ENCODE measurements at places on chromosomes 13 and 19. TPM values are rescaled to one million over a fixed set of nuclear protein-coding genes. Genes with fewer than 3 reads are reported as not detected.

- no peak overlapping the region for H3K4me3 ChIP-seq
- DNase-seq, result no peak
- peaks cover 16% of the 10 kb centered on the region for H3K27me3 ChIP-seq
- peaks cover 3% of the 10 kb centered on the region for H3K4me1 ChIP-seq
- H3K27ac ChIP-seq, result no peak overlapping the region
Observed at GRCh38 chr19:45969676-45970075, 4.0 kb downstream of the NOVA2 start.

DNA sequence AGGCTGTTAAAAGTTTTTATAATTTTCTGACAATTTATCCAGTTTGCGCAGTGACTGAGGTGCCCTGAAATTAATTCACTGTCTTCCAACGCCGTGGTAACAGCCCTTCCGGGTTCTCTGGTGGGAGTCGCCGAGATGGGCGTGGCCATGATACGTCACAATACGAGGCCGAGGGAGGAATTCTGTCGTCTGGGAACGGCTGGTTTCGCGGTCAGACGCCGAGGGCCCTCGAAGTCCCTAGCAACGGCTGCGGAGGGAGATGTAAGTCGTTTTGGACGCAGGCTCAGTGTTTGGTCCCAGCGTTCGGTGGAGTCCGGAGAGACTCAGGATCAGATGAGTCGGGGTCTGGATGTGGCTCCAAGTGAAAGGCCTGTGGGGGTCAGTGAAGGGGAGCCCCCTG is 21.7 kb downstream of the ZNF613 start:
- H3K4me1 ChIP-seq, result no peaks in the 10 kb centered on the region
- DNase-seq, result peak; percentile 59
- peak overlapping the region; percentile 25 for H3K4me3 ChIP-seq
- H3K36me3 ChIP-seq, result peaks cover 20% of the 10 kb centered on the region

DNA sequence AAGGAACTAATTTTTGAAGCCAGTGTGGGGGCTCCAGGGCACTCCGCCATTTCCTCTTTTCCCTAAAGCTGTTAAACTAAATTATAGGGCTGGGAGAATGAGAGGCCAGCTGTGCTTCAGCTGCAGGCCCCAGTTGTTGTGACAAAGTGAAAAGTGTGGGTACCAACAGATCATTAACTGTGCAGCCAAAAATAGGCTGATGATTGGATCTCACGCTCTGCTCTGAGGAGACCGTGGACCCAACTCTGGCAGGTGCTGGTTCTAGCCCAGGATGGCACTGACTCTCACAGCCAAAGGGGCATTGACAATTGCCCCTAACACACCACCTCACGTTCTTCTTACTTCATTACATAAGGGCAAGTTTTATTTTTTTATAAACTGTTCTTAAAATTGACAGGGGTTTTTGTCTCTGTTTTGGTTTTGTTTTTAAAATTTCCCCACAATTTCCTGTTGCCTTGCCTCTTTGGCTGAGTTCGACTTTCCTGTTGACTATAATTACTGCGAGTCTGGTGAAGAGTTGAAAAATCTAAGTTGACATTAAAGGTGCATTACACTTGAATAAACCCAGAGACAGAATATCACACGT is 391.0 kb downstream of the FGF9 start:
- no peaks in the 10 kb centered on the region for H3K4me1 ChIP-seq
- no peaks in the 10 kb centered on the region for H3K36me3 ChIP-seq
- DNase-seq, result no peak
- no peaks in the 10 kb centered on the region for H3K27me3 ChIP-seq
- no peak overlapping the region for H3K27ac ChIP-seq

- DNase-seq, result peak; percentile 21
- no peak overlapping the region for H3K27ac ChIP-seq
- no peaks in the 10 kb centered on the region for H3K36me3 ChIP-seq
- no peaks in the 10 kb centered on the region for H3K27me3 ChIP-seq
- H3K4me1 ChIP-seq, result peaks cover 53% of the 10 kb centered on the region
Observed at GRCh38 chr13:113884821-113885220, 20.9 kb upstream of the GAS6 start.

DNA sequence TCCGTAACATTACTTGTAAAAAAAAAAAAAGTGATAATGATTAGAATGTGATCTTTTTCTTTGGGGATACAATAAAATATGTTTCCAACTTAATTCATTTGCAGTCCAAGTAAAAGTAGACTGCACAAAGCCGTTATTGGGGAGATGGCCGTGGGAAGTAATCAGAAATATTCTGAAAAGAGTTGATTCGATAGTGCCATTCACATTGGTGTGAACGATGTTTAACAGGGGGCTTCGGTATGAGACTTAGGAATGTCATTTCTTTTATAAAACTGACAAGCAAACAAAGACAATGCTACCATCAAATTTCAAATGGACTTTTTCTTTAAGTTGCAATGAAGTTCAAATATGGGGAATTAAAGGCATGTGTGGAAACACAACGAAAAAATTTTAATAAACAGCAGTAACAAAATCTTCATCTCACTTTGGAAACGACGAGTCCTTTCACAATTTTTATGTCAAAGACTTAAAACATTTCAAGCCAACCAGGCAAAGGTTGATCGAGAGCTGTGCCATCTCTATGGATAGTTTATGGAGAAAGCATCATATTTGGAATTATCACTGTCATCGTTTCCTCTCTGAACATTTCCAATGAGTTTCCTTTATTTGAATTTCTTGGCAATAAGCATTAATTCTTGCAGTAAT is 1.7 kb upstream of the ZIC5 start:
- peaks cover 67% of the 10 kb centered on the region for H3K27me3 ChIP-seq
- no peak for DNase-seq
- H3K4me1 ChIP-seq, result no peaks in the 10 kb centered on the region
- H3K27ac ChIP-seq, result no peak overlapping the region
- no peaks in the 10 kb centered on the region for H3K36me3 ChIP-seq

GRCh38 chr19:38204728-38205127 is 19.3 kb downstream of the DPF1 start:
- no peaks in the 10 kb centered on the region for H3K27me3 ChIP-seq
- no peaks in the 10 kb centered on the region for H3K4me1 ChIP-seq
- no peak overlapping the region for H3K4me3 ChIP-seq
- H3K36me3 ChIP-seq, result peaks cover 27% of the 10 kb centered on the region

DNA sequence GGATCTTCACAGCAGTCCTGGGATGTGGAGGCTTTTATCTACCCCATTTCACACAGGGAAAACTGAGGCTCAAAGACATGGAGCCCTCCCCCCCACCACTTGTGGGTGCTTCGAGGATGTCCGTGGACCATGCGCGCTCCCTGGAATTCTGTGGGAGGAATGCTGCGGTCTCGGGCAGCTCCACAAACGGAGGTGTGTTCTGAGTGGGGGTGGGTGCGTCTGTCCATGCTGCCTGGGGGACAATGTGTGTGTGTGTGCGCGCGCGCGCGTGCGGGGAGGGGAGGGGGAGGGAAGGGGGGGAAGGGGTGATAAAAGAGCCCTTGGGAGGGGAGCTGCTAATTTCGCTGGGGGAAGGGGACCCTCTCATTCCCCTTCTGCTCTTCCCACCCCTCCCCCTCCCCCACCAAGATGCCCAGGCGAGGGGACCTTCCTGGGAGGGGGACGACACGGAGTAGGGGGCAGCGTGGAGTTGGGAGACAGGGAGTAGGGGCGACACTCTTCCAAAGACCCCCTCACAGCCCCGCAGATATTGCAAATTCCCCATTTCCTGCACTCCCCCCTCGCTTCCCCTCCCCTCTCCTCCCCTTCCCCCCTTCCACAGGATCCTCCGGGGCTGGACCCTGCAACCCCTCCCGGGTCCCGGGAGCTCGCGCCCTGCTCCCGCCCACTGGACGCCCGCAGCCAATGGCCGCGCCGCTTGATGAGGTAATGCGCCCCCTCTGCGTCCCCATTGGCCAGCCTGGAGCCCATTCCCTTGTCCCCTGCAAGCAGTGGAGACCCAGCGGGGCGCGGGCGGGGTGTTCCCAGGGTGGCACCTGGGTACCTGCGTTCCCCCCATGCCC is 18.9 kb upstream of the ZNRF4 start:
- H3K36me3 ChIP-seq, result no peaks in the 10 kb centered on the region
- H3K4me3 ChIP-seq, result peak overlapping the region; percentile 22
- no peak overlapping the region for H3K27ac ChIP-seq
- H3K27me3 ChIP-seq, result peaks cover 6% of the 10 kb centered on the region
- H3K4me1 ChIP-seq, result no peaks in the 10 kb centered on the region
- DNase-seq, result no peak

- no peak for DNase-seq
- no peak overlapping the region for H3K4me3 ChIP-seq
Observed at GRCh38 chr19:33235996-33236350, 10.3 kb upstream of the SLC7A10 start.

GRCh38 chr13:46317120-46317519 is 69.9 kb downstream of the RUBCNL start:
- no peaks in the 10 kb centered on the region for H3K27me3 ChIP-seq
- H3K36me3 ChIP-seq, result no peaks in the 10 kb centered on the region
- no peak overlapping the region for H3K27ac ChIP-seq
- H3K4me1 ChIP-seq, result no peaks in the 10 kb centered on the region

The KLF16 gene
- 5.6 TPM for total RNA-seq

DNA sequence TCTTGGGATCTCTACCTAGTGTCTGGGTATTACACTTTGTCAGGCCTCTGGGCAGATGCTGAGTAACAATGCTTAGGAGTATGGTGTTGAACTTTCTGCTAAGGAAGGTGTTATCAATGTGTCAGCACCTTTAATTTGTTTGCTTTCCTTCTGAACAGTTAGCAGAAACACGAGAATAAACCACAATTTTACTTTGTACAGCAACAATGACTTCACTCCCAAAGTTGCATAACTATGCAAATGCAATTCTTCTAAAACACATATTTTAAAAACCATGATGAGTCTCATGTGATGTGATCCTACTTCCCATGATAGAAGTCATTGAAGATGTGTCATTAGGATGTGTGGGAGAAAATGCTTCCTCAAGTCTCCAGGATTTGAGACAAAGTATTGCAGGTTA is 155.0 kb downstream of the POSTN start:
- DNase-seq, result no peak
- no peaks in the 10 kb centered on the region for H3K27me3 ChIP-seq
- no peak overlapping the region for H3K4me3 ChIP-seq
- no peaks in the 10 kb centered on the region for H3K4me1 ChIP-seq
- no peak overlapping the region for H3K27ac ChIP-seq
- H3K36me3 ChIP-seq, result no peaks in the 10 kb centered on the region

DNA sequence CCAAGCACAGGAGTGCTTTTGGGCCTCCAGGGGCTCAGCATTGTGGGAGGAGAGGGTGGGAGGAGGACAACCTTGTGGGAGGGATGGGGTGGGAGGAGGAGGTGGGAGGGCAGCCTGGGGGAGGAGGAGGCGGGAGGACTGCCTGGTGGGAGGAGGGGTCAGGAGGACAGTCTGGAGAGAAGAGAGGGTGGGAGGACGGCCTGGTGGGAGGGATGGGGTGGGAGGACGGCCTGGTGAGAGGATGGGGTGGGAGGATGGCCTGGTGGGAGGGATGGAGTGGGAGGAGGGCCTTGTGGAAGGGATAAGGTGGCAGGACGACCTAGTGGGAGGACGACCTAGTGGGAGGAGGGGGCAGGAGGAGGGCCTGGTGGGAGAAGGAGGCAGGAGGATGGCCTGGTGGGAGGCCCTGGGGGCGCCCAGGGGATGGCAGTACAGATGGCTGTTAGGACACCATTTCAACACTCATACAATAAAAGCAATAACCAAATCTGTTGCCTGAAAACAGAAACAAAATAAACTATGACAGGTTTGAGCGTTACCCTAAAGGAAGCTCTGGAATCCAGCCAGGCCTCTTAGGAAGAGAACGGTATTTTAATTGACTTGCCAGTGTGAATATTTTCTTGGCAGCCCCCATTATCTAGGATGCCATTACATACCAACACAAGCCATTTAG is 63.7 kb downstream of the CRYL1 start:
- no peaks in the 10 kb centered on the region for H3K27me3 ChIP-seq
- H3K4me1 ChIP-seq, result no peaks in the 10 kb centered on the region
- H3K36me3 ChIP-seq, result no peaks in the 10 kb centered on the region
- peak overlapping the region; percentile 58 for H3K27ac ChIP-seq

The FAAP24 gene
- not detected for total RNA-seq

DNA sequence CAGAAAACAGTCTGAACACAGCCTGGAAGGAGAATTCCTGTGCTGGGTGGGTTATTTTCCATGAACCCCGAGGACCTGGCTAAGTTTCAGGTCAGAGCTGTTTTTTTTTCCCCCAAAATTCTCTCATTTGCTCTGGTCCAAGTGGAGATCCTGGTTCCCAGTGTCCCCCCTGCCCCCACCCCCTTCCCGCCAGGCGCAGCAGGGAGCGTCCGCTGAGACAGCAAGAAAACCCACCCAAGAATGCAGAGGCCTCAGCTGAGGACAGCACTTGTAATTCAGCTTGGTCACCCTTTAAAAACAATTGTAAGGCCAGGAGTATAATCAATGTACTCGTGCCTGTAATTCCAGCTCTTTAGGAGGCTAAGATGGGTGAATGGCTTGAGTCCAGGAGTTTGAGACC is 11.4 kb upstream of the TSPAN16 start:
- no peak overlapping the region for H3K27ac ChIP-seq
- no peaks in the 10 kb centered on the region for H3K27me3 ChIP-seq
- H3K4me3 ChIP-seq, result no peak overlapping the region
- peaks cover 13% of the 10 kb centered on the region for H3K4me1 ChIP-seq
- no peaks in the 10 kb centered on the region for H3K36me3 ChIP-seq

DNA sequence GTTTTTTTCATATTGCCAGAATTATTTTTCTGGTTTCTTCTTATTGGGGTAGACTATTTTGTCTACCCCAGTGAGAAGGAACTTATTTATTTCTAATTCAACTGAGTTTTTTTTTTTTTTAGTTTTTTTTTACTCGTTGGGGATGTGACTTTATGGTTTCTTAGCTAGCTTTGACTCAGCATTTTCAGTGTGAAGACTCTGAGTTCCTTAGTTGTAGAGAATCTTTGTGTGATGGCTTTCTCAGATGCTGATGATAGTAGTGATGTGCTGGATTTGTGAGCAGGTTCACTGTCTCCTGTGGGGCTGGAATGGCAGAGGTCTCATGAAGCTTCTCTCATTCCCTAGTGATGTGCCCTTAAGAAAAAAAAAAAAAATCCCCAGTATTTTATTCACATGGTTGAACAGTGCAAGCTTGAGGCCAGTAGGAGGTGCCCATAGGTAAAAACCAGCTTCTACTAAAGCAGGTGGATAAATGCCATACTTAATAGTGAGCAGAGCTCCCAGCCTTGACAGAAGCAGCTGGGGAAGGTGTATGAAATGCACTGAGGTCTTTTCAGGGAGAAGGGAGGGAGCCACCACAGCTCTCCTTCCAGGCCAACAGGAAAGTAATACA is 106.2 kb upstream of the KLF5 start:
- H3K4me1 ChIP-seq, result no peaks in the 10 kb centered on the region
- no peak overlapping the region for H3K27ac ChIP-seq
- DNase-seq, result no peak

GRCh38 chr19:10523135-10523636 is 5.9 kb upstream of the S1PR5 start:
- DNase-seq, result no peak
- no peaks in the 10 kb centered on the region for H3K4me1 ChIP-seq
- peaks cover 5% of the 10 kb centered on the region for H3K27me3 ChIP-seq
- H3K36me3 ChIP-seq, result no peaks in the 10 kb centered on the region
- H3K27ac ChIP-seq, result no peak overlapping the region

DNA sequence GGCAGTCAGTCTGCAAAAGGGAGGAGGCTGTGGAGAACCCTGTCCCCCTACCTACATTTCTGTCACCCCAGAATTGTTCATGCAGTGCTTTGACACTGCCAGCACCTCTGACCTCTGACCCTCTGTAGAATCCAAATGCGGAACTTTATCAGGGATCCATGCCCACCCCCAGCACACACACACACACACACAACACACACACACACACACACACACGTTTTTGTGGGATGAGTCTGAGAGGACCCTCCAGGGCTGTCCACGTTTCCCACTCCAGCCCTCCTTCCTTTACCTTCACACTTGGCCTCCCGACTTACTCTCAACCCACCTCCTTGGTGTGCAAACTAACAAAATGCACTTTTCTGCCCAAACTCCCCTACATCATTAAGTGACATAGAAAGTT is 42.3 kb upstream of the TSHZ3 start:
- H3K27me3 ChIP-seq, result no peaks in the 10 kb centered on the region
- H3K36me3 ChIP-seq, result no peaks in the 10 kb centered on the region
- no peaks in the 10 kb centered on the region for H3K4me1 ChIP-seq
- DNase-seq, result no peak
- H3K27ac ChIP-seq, result no peak overlapping the region

The SIGLECL1 gene
- total RNA-seq, result not detected
